ENCODE measurements at places on chromosomes 13 and 19.

GRCh38 chr19:35557539-35558399 lies 5.7 kb downstream of the ATP4A start:
- DNase-seq = peak; percentile 42

DNA sequence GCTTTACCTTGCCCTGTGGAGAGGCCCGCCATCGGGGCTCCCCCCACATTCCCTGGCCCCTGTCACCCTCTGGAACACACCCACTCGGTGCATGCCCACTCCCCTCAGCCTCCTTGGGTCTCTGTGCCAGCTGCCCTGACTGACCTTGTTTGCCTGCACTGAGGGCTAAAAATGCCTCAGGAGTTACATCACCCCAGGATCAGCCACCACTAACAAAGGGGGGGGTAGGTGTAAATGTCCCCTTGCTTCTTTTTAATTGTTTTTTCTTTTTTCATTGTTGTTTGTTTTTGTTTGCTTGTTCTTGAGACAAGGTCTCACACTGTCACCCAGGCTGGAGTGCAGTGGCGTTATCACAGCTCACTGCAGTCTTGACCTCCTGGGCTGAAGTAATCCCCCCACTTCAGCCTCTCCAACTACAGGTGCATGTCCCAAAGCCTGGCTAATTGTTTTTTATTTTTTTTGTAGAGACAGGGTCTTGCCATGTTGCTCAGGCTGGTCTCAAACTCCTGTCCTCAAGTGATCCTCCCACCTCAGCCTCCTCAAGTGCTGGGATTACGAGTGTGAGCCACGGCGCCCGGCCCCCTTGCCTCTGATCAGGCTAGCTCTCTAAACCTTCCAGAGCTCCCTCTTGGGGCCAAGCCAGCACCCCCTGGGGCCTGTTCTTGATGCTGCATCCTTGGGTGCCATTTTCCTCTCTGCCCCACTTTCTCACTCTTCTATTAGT lies 297.1 kb downstream of the UQCRFS1 start:
- DNase-seq = no peak

DNA sequence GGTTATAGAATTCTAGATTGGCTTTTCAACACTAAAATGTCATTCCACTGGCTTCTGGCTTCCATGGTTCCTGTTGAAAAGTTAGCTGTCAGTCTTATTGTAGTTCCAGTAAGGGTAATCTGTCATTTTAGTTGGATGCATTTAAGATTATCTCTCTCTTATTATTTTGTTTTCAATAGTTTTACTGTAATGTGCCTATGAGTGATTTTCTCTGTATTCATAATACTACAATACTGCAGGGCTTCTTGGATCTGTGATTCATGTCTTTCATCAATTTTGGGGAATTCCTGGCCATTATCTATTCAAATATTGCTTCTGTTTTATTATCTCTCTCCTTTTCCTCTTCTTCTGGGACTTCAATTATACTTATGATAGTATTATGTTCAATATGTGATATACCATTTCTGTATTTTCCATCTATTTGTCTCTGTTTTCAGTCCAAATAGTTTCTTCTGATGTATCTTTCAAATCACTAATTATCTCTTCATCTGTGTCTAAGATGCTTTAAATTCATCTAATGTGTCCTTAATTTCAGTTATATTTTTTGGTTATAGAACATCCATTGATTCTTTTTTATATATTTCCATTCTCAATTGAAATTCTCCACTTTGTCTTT lies 101.5 kb downstream of the KCTD15 start:
- DNase-seq = no peak

GRCh38 chr13:35144166-35144890 lies 202.3 kb downstream of the NBEA start:
- no peak for DNase-seq

DNA sequence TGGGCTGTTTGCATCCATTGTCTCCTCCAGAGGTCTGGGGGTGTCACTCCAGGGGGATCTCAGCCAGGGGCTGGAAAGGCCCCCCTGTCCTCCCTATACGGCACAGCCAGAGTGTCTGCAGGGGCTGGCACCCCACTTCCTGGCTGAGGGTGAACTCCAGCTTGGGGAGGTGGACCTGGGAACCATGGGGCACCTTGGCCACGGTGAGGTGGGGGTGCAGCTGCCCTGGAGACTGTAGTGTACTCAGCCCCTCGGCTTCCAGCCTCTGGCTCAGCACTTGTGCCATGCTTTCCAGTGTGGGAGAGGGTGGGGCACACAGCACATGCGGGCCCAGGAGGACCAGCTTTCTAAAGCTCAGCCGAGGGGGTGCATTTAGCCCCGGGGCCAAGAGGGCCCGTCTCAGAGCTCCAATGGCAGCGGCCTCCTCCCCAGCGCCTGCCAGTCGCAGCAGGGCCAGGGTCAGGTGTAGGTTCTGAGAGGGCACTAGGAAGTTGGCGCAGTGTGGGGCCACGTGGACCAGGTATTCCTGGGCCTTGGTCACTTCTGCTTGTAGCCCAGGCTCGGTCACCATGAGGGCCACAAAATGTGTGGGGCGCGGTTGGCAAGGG lies 1.4 kb downstream of the LENG9 start:
- no peak for DNase-seq

- no peak for DNase-seq
Observed at GRCh38 chr19:28021259-28022185, 1191.4 kb downstream of the UQCRFS1 start.

GRCh38 chr19:54233941-54234340 lies 8.6 kb downstream of the LILRA6 start:
- DNase-seq = no peak

- no peak for DNase-seq
Observed at GRCh38 chr19:4552525-4552819, 7.0 kb downstream of the SEMA6B start.

DNA sequence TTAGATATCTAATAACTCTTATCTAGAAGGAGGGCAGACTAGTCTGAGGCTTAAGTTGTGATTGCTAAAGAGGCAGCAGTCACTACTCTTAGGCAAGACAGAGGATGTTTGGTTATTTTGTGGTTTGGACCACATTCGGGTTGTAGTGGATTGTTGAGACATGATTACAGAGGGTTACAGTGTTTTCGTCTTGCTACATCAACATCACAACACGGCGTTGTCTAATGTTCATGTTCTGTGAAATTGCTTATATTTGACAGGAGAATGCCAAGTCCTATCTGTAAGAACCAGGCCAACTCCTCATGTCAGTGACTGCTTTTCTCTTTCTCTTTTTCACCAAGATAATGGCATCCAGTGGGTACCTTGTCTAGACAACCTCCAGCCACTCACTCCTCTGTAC lies 16.8 kb upstream of the TM9SF2 start:
- no peak for DNase-seq

DNA sequence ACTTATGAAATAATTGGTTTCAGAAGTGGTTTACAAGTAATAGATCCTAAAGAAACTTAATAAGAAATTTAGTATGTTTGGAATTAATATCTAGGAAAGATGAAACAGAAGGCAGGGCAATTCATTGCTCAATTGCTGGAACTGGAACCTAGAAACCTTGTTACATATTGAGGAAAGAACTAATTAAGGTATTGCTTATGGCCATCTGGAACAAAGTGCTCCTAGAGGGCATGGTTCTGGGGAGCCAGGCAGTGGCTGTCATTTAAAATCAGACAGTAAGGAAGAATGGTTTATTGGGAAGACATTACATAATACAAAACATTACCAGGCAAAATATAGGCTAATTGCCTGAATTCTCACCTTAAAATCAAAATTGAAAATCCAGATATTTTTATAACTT lies 224.1 kb downstream of the SLITRK6 start:
- DNase-seq = no peak

- DNase-seq = no peak
Observed at GRCh38 chr13:27113436-27113835, 58.2 kb downstream of the USP12 start.

- no peak for DNase-seq
Observed at GRCh38 chr13:109494925-109495369, 291.4 kb downstream of the IRS2 start.

- no peak for DNase-seq
Observed at GRCh38 chr19:32891609-32892008, 22.0 kb upstream of the SLC7A9 start.

- DNase-seq = no peak
Observed at GRCh38 chr19:24098359-24098758, 11.4 kb downstream of the ZNF254 start.

GRCh38 chr19:36115453-36116343 lies at the start of gene TBCB:
Gene TBCB, plus strand, starts transcription at chr19:36115468. Its CDS starts 93 bp downstream, at chr19:36115561.
- DNase-seq = peak; percentile 93

GRCh38 chr19:4477034-4477801 lies 5.1 kb downstream of the HDGFL2 start:
- no peak for DNase-seq

DNA sequence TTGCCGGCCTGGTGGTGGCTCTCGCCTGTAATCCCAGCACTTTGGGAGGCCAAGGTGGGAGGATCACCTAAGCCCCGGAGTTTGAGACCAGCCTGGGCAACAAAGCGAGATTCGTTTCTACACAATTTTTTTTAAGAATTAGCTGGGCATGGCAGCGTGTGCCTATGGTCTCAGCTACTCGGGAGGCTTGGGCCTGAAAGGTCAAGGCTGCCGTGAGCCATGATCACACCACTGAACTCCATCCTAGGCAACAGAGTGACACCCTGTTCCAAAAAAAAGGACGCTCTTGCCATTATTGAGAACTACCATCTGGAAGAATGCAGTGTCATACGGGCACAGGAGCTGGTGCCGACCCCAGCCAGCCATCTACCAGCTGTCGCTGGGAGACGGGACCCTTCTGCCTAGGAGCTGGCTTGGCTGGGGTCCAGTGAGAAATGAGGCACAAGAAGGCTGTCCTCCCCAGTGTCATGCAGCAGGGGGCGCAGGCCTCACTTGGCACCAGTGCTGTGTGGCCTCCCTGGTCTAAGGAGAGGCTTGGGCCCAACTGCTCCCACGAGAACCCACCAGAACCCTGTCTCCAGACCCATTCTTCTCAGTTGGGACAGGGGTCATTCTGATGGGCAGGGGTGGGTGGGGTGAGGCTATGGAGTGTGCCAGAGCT lies 12.2 kb upstream of the RELB start:
- peak; percentile 42 for DNase-seq

DNA sequence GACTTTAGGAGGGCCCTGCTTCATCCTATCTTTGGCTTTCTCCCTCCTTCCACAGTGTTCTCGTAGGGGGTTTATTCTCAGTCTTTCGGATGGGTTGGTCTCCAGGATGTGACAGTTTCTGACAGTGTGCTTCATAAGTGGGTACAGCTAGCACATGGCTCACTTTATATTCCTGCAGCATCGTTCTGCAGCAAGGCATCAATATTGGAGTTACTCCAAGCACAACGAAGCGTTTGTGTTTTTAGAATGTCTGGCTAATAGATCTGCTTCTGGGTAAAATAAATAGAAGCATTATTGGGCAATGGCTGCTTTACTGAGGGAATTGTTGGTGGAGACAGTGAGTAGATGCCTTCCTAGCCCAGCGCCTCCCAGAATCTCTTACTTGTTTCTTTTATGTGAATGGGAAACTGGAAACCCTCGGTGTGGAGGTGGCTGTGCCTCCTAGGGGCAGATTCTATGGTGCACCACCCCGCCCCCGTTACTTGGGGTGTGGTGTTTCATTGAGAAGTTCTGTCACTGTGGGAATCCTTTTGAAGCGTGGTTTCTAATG lies 2.0 kb downstream of the FARP1 start:
- no peak for DNase-seq

All from activated T-cell treated with anti-CD3 and anti-CD28 coated beads for 4 hours (primary cell).